Stimulated activated effector memory CD8-positive, alpha-beta T cell treated with anti-CD3 and anti-CD28 coated beads, Interleukin-12 subunit alpha, Interleukin-12 subunit beta, amount 100 ng/mL, for 72 hours (primary cell): ENCODE measurements at places on chromosomes 12 and 14.

GRCh38 chr12:90627180-90627896 lies 327.6 kb downstream of the CCER1 start:
- DNase-seq, result no peak

DNA sequence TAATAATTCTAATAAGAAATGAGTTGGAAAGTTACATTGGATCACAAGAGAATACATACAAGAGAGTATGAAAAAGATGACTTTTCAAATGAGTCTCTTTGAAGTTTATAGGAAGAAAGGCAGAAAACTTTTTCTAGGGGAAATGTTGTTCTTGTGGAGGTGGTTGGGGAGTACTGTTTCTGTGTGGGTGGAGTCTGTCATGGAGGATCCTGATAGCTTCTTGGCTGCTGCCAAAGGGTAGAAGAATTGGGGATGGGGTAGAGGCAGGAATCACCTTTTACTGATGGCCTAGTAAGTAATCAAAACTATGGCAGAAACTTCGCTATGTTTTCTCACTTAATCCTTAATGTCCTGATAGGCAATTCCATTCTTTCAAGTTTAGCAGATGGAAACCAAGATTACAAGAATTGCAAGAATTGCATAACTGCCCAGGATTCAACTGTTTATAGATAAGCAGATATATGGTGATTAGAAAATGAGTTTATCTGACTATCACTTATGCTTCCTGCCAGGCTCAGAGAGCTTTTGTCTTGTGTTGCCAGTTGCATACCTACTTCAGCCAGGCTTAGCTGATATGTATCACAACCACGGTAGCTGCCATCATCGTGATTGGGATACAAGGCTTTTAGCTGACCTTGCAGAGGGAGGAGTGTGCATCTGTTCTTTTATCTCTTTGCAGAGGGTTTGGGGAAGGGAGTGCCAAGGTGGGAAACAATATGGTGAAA lies 463.9 kb downstream of the TMTC2 start:
- no peak for DNase-seq

DNA sequence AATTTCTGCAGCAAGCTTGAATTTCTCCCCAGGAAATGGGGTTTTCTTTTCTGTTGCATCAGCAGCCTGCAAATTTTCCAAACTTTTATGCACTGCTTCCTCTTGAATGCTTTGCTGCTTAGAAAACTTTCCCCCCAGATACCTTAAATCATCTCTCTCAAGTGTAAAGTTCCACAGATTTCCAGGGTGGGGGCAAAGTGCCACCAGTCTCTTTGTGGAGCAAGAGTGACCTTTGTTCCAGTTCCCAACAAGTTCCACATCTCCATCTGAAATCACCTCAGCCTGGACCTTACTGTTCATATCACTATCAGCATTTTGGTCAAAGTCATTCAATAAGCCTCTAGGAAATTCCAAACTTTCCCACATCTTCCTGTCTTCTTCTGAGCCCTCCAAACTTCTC lies 241.6 kb upstream of the TMTC1 start:
- no peak for DNase-seq

DNA sequence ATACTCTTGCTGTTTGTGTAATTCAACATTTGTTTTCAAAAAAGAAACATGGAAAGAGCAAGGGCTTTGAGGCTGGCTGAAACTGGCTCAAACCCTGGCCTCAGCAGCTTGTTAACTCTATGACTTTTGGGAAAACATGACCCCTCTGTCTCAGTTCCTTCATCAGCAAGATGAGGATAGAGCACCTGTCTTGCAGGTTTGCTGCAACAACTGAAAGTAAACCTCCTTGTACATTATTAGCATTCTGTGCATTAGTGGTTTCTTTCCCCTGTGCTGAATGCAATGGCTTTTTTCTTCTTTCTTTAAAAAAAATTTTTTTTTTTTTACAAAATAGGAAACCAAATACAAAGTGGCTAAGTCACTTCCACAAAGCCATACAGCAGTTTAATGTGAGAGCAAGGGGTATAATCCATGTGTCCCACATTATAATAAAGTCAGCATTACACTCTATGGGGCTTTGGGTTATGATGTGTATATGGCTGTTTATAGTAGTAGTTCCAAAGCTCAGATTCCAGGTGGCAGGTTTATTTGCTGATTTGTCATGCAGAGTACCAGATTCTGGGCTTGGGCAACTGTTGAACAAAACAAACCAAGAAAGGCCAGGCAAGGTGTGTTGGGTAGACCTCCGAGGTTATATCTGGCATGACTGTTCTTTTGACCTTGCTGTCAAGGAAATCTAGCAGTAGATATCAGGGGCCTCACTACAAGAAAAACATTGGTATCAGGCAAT lies 194.5 kb upstream of the CNOT2 start:
- no peak for DNase-seq
